Thoracic aorta (tissue), 2 donors: ENCODE measurements at places on chromosomes 7 and 10. TPM values are rescaled to one million over a fixed set of nuclear protein-coding genes. Genes with fewer than 3 reads are reported as not detected.

Gene INTS15
- 37.2 TPM for total RNA-seq

GRCh38 chr10:75528392-75528791 is 97.0 kb downstream of the LRMDA start:
- H3K27ac ChIP-seq = no peak overlapping the region
- H3K4me1 ChIP-seq = peaks cover 4% of the 10 kb centered on the region
- no peak overlapping the region for H3K4me3 ChIP-seq
- H3K36me3 ChIP-seq = no peaks in the 10 kb centered on the region
- no peaks in the 10 kb centered on the region for H3K27me3 ChIP-seq

Gene ZSWIM8
- 144 TPM for total RNA-seq

DNA sequence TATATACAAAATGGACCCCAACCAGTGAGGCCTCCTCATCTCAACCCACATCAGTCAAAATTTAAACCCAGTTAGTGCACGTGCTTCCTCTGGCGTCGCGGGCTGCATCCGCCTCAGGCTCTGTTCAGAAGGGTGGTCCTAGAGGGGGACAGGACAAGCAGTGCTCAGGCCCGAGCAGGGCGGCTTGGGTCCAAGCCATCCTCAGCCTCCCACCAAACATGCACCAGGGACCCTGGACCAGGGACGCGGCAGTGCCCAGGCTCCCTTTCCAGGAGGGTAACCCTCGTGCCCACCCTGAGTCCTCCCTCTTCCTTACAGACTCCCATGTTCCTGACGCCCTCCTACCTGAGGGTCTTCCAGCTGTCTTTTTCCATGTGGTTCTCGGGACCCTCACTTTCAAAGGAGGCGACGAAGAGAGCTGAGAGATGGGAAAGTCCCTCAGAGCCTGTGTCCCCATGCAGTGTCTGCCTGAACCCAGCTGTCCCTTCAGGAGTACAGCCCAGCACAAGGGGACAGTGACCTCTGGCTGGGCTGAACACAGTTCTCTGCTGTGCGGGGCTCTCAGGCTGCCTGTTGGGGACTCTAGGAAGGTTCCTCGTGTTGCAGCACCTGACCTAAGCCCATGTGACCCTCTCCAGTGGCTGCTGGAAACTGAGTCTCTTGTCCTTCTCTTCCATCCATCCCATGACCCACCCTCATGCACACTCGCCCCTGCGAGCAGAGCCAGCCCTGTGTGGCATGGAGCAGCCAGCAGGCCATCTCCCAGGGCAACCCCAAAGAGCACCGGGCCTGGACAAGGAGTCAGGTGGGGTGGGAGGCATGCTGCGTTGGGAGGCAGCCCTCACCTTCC is 58.1 kb downstream of the CSGALNACT2 start:
- peaks cover 3% of the 10 kb centered on the region for H3K36me3 ChIP-seq
- no peaks in the 10 kb centered on the region for H3K27me3 ChIP-seq
- H3K4me1 ChIP-seq = no peaks in the 10 kb centered on the region
- no peak overlapping the region for H3K27ac ChIP-seq

- peaks cover 6% of the 10 kb centered on the region for H3K4me1 ChIP-seq
- no peaks in the 10 kb centered on the region for H3K36me3 ChIP-seq
- no peaks in the 10 kb centered on the region for H3K27me3 ChIP-seq
- no peak for DNase-seq
Measured at GRCh38 chr10:115706488-115707076, 566.4 kb downstream of the GFRA1 start.

GRCh38 chr7:37416378-37417106 is 32.1 kb downstream of the ELMO1 start:
- H3K27me3 ChIP-seq = no peaks in the 10 kb centered on the region
- no peak for DNase-seq
- no peak overlapping the region for H3K4me3 ChIP-seq
- H3K36me3 ChIP-seq = no peaks in the 10 kb centered on the region

GRCh38 chr7:48083114-48083830 is 5.8 kb upstream of the UPP1 start:
- no peak for DNase-seq
- peaks cover 27% of the 10 kb centered on the region for H3K4me1 ChIP-seq
- no peak overlapping the region for H3K27ac ChIP-seq
- no peaks in the 10 kb centered on the region for H3K27me3 ChIP-seq
- H3K36me3 ChIP-seq = no peaks in the 10 kb centered on the region
- H3K4me3 ChIP-seq = no peak overlapping the region

Gene OGDHL
- total RNA-seq = not detected

GRCh38 chr10:104274762-104275721 is 6.1 kb downstream of the GSTO2 start:
- H3K36me3 ChIP-seq = no peaks in the 10 kb centered on the region
- no peaks in the 10 kb centered on the region for H3K27me3 ChIP-seq
- no peak overlapping the region for H3K27ac ChIP-seq
- H3K4me3 ChIP-seq = peak overlapping the region; percentile 57
- H3K4me1 ChIP-seq = no peaks in the 10 kb centered on the region

Gene TEX47
- not detected for total RNA-seq

DNA sequence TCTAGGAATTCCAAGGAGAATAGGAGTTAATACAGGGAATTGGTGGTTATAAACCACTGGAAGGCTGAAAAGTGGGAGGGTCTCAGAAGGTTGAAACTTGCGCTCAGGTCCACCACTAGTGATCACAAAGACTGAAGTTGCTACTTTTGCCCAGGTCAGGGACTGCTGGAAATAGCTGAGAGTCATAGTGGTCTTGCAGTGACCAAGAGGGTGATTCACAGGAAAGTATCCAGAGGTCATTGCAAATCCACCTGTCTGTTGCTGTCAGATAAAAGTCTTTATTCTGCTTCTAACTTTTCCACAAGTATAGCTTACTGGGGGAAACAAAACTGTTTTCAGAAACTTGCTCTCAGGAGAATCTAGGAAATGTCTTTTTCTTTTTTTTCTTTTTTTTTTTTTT is 211.5 kb upstream of the PRSS1 start:
- H3K27ac ChIP-seq = no peak overlapping the region
- H3K27me3 ChIP-seq = no peaks in the 10 kb centered on the region
- no peaks in the 10 kb centered on the region for H3K4me1 ChIP-seq
- DNase-seq = no peak

GRCh38 chr7:80533287-80533686 is 21.4 kb upstream of the GNAT3 start:
- H3K27me3 ChIP-seq = no peaks in the 10 kb centered on the region
- no peaks in the 10 kb centered on the region for H3K36me3 ChIP-seq
- no peak for DNase-seq

Gene CPN1
- total RNA-seq = not detected

DNA sequence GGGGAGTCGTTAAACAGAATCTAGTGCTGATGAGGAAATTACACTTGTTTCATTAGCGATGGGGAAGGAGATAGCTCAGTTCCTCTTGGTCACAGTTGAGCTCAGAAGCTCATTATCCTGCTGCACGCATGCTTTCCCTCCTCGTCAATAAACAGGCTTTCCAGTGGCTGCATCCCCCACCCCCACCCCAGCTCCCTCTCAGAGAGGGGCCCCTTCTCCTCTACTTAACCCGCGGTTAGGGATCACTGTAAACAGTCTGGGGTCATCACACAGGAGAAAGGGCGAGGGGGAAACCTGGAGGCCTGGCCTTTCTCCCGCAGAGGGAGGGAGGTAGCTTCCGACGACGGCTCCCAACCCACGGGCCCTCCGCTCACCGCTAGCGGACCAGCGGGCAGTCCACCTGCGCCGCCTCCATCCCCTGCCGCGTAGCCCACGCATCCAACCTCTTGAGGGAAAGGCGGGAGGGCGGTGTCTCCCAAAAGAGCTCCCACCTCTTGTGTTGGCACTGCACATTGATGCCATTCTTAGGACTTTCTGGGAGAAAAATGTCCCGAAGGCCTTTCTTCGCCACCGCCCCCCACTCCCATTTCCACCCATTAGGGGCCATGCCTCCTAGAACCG is 80.8 kb downstream of the PAX2 start:
- no peak for DNase-seq
- no peak overlapping the region for H3K27ac ChIP-seq
- peak overlapping the region; percentile 72 for H3K4me3 ChIP-seq
- H3K4me1 ChIP-seq = peaks cover 28% of the 10 kb centered on the region
- H3K27me3 ChIP-seq = peaks cover 32% of the 10 kb centered on the region
- no peaks in the 10 kb centered on the region for H3K36me3 ChIP-seq

Gene UNCX
- total RNA-seq = not detected

DNA sequence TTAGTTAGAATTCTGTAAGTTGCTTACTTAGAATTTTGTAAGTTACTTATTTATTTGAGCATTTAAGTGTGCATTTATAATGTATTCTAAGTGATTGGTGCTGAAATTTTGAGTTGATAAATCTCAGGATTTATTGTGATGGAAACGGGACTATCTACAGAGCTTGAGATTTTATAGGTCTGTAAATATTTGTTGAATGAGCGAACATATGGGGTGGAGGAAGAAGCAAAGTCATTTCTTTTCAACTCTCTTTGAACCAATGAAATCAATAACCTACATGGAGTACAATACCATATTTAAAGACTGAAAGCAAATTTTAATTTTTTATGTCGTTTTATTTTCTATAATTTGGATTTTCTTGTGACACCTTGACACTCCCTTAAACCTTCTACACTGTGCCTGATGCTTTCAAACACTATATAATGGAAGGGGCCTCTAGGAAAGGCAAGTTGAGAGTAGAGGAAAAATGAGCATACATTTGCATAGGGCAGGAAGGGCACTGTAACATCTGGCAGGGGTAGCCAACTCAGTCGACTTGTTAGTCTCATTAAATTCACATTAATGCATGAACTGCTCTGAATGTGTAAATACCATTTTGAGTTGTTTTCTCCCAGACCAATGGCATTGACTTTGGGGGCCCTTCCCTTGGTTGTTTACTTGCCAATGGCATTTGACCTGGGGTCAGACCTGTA is 204.2 kb downstream of the DYNC1I1 start:
- DNase-seq = no peak
- peaks cover 13% of the 10 kb centered on the region for H3K4me1 ChIP-seq
- no peak overlapping the region for H3K27ac ChIP-seq
- H3K4me3 ChIP-seq = no peak overlapping the region
- H3K27me3 ChIP-seq = no peaks in the 10 kb centered on the region

- no peaks in the 10 kb centered on the region for H3K27me3 ChIP-seq
- DNase-seq = no peak
- H3K4me1 ChIP-seq = peaks cover 7% of the 10 kb centered on the region
- no peak overlapping the region for H3K27ac ChIP-seq
Measured at GRCh38 chr7:44321796-44322195, 3.6 kb downstream of the CAMK2B start.

Gene SPOCK2
- total RNA-seq = 3.5 TPM

DNA sequence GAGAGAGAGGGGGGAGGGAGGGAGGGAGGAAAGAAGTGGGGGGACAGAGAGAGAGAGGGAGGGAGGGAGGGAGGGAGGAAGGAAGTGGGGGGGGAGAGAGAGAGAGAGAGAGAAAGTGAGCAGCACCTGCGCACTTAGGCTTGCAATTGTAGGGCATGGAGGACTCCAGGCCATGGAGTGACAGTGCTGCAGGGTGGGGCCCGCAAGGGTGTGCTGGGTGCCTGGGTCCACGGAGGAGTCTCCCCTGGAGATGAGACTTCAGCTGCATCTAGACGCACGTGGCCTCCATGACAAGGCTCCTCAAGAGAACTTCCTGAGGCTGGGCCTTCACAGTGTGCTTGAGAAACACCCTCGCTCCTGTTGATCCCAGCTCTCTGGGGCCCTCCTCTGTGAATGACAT is 44.5 kb downstream of the CLRN3 start:
- H3K27ac ChIP-seq = no peak overlapping the region
- no peaks in the 10 kb centered on the region for H3K27me3 ChIP-seq
- no peaks in the 10 kb centered on the region for H3K4me1 ChIP-seq
- no peak overlapping the region for H3K4me3 ChIP-seq

GRCh38 chr7:155323001-155323638 is 25.4 kb downstream of the INSIG1 start:
- H3K4me3 ChIP-seq = no peak overlapping the region
- no peaks in the 10 kb centered on the region for H3K27me3 ChIP-seq
- H3K27ac ChIP-seq = no peak overlapping the region
- H3K4me1 ChIP-seq = no peaks in the 10 kb centered on the region
- DNase-seq = no peak
- H3K36me3 ChIP-seq = no peaks in the 10 kb centered on the region

DNA sequence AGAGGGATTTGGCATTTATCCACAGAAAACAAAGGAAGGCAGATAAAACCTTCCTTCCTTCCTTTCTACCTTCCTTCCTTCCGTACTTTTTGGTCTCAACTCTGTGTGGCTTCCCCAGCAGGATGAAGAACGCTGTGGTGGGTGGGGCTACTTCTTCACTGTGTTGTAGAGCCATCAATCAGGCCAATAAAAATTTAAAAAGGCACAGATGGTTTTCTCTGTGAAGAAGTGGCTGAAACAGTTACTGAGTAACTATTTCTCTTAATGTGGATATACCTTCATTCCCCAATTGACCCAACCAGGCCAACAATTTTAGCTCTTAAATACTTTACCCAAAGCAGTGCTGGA is 75.8 kb downstream of the ZNF92 start:
- H3K27me3 ChIP-seq = no peaks in the 10 kb centered on the region
- no peak for DNase-seq
- no peak overlapping the region for H3K4me3 ChIP-seq
- H3K36me3 ChIP-seq = no peaks in the 10 kb centered on the region
- no peaks in the 10 kb centered on the region for H3K4me1 ChIP-seq

Gene AMPH
- total RNA-seq = 5.9 TPM

Gene INPP5A
- 142 TPM for total RNA-seq

Gene NPC1L1
- total RNA-seq = 2.2 TPM

DNA sequence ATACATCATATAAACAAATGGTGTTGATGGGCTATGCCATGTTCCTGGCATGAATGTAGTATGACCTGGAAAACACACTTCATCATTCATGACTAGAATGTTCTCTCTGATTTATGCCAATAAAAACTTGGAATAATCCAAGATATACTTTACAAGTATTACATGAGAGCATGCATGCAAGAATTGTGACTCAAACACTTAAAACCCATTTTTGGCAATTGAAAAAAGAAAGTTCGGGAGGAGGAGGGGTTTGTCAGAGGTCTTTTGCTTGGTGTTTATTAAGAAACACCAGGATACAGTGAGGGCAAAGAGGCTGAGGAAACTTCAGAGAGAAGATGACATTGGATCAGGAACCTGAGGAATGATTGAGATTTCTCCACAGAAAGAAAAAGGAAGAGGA is 10.2 kb upstream of the CUL1 start:
- DNase-seq = no peak
- no peaks in the 10 kb centered on the region for H3K27me3 ChIP-seq
- no peak overlapping the region for H3K27ac ChIP-seq
- H3K4me1 ChIP-seq = peaks cover 3% of the 10 kb centered on the region
